ENCODE measurements at places on chromosomes 3 and 15.

GRCh38 chr3:153614563-153614962 is 452.5 kb downstream of the RAP2B start:
- no peak for DNase-seq

GRCh38 chr3:70755526-70755925 is 443.1 kb upstream of the MDFIC2 start:
- no peak for DNase-seq

- no peak for DNase-seq
Measured at GRCh38 chr15:62989366-62990055, 53.0 kb upstream of the TPM1 start.

DNA sequence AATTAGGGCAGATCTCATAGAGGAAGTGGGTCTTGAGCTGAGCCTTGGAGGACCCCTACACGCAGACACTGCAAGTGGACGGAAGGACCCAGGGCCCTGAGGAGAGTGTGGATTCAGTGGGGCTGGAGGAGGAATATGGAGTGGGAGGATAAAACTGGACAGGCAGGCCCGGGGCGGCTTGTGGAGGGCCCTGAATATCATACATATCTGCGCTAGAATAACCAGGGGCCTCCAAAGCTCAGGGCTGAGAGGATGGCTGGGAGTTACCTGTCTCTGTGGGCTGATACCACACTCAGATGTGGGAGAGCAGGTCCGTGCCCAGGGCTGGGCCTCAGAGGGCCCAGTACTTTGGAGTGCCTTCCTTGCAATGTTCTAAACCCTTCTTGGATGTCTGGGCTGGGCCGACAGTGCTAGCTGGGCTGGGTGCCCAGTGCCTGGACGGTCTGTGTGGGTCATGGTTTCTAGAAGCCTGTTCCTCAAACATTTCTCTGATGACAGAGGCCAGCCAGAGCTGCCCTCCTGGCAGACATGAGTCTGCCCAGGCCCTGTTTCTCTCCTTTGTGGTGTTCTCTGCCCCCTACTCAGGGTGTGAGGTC is 29.6 kb downstream of the CHRD start:
- DNase-seq, result no peak

GRCh38 chr3:118527514-118528044 is 507.1 kb downstream of the IGSF11 start:
- no peak for DNase-seq

GRCh38 chr15:81309647-81310450 is 14.1 kb downstream of the STARD5 start:
- DNase-seq, result no peak

GRCh38 chr3:56590814-56591213 is 33.8 kb downstream of the CCDC66 start:
- DNase-seq, result no peak
